Activated naive CD8-positive, alpha-beta T cell treated with anti-CD3 and anti-CD28 coated beads, Interleukin-2, amount 50 U/mL, for 24 hours (primary cell): ENCODE measurements at places on chromosomes 1 and 21.

DNA sequence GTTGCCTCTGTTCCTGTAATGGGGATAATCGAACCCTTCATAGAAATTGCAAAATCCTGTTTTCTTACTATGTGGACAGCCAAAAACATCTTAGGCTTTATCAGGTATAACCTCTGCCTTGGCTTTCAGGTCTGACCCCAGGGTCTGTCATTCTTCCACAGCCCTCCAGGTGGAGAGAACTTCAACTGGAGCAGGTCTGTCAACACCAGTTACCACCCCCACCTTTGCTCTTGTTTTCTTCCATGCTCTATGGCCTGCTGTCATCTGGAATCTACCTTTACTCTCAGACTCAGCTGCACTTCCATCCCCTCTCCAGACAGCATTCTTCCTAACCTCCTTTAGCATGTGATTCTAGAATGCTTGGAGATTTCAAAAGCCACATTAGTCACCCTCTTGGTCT is 10.4 kb upstream of the GJA9 start:
- DNase-seq = no peak

- DNase-seq = no peak
Measured at GRCh38 chr1:18807334-18808063, 52.0 kb downstream of the TAS1R2 start.

DNA sequence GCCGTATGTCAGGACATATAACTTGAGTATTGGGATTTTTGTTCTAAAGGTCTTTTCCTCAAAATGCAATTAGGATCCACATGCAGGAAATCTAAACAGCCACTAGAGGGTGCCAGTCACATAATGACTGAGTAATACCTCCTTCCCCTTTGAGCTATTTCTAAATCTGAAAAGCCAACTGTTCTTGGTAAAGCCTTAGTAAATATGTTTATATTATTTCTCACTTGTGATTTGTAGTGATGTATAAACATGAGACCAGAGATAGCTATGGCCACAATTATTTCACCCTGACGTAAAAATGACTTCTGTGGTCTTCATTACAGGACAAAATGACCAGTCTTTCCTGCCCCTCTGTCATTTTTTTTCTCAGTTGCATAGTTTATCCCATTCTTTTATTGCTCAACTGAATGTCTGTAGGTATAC is 41.0 kb upstream of the DR1 start:
- DNase-seq = peak; percentile 39

- no peak for DNase-seq
Measured at GRCh38 chr1:41875487-41875886, 43.2 kb downstream of the HIVEP3 start.

DNA sequence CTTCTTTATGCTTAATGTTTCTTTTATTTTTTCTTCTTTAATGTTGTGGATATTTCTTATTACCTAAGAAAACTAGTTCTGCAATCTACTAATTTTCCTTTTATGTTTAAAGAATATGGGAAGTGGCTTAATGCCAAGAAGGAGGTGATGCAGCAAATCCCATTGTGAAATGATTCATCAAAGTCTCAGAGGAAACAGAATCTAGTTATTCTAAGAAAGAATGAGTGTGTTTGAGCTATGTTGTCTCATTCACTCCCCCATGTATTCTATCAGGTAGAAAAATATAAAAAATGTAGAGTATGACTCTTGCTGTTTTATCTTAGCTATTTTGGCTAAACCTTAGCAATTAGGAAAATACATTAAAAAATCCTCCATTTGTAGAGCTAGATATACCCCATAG is 659.9 kb upstream of the RGS18 start:
- DNase-seq = no peak

GRCh38 chr1:18319099-18319498 is 161.6 kb upstream of the KLHDC7A start:
- no peak for DNase-seq

DNA sequence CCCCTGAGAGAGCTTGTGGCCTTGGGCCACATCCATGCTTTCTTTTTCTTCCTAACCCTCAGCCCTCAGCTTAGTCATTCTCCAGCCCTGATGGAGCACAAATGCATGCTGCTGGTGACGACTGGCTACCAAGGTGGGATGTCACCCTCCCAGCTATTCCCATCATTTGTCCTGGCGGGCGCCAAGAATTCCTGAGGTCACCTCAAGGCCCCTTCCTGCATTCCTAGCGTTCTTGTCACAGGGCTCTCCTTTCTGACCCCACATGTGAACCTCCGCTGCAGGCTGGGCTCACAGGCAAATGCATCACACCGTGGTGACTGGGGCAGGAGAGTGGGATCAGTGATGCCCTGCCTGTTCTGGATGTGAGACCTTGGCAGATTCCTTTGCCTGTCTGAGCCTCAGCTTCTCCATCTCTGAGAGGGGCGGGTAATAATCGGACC is 53.4 kb upstream of the IFFO2 start:
- DNase-seq = no peak

DNA sequence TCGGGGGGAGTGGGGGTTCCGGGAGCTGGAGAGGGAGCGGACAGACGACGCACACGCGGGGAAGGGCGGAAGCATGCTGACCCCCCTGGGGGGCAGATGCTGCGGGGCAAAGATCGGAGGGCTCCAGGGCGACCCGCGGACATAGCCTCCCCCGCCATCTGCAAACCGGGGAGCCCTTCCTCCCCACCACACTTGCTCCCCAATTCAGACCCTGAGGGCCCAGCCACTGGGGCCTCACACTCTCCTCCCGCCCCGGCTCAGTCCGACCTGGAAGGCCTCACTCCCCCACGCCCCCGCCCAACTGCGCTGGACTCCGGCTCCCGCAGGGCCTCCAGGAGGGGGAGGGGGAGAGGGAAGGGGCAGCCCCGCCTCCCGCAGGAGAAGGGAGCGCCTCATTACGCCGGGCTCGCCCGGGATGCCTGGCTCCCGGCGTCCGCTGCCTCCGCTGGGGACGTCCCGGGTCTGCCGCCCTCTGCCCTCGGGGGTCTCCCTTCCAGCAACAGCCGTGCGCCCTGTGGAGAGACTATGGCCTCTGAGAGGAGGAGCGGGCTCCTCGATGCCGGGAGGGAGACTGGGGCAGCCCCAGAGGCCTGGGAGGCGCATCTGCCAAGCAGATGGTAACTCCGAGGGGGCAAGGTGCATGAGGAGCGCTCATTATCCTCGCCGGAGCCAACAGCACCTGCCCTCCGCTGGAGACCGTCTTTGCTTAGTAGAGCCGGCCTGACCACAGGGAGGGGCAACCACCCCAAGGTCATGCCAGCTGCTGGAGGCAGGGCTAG is 636 bp upstream of the CAMK2N1 start:
- no peak for DNase-seq

DNA sequence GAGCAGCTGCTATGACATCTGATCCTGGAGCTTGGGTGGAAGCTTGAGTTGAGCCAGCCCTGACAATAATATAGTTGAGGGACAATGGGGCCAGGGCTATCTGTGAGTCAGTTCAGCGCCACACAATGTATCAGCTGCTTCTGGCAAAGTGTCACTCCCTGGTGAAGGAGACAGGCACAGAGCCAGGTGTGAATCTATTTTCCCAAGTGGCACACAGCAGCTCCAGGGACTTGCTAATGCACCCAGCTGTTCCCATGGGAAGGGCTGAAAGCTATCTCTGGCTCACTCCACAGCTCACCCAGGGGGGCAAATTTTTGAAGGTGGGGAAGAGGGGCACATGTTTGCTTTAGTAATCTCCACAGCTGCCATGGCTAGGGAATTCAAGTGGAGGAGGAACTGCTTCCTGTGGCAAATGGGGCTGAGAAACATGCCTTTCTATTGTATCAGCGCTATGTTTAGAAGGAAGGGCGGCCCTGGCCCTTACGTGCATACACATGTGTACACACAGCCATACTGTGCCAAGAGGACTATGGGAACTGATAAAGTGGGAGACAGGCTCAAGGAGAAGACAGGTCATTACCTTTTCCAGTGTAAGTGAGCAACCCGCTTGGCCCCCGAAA is 2.2 kb downstream of the CYB5R1 start:
- no peak for DNase-seq

DNA sequence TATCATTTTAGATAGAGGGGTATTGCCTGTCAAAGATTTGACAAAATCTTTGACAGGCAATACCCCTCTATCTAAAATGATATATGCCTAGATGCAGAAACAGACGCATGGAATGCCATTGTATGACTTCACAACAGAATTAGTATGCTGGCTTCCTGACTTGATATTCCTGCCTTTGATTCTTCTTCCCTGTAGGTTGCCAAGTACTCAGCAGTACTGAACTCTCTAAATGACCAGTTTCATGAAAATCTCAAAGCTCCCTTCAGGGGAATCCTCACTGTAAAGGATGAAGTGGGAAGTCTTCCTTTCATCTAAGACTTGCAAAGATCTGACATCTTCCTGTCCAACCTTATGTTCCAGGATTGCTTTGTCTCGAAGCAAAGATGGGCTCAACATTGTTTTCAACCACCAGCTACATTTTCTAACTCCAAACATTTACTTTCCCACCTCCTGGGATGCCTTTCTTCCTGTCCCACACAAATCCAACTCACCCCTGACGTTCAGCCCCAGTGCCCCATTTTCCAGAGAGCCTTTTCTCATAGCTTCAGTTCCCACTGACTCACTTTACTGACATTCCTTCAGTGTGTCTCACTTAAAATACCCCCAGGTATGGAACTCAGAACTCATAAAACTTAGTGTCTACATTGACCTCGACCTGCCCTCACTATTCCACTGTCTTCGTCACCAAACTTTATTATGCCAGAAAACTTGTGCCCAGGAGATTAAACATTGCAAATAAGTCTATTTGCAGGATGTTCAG is 67.3 kb upstream of the KCNJ6 start:
- no peak for DNase-seq

DNA sequence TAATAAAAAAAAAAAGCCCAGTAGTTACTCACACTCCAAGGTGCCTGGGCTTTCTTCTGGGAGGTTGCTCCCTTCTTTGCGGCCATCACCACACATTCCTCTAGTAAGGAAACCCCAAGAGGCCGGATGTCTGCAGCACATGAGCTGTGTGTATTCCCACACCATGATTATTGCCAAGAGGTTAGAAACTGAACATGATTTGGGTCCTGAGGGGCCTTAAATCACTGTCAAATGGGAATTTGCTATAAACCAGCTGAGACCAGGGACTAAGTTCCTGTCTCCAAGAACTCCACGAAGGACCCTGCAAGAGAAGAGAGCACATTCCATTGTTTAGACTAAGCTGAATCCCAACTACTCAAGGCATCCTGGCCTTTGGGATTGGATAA is 85.3 kb upstream of the SSX2IP start:
- DNase-seq = no peak

GRCh38 chr1:86429835-86430234 is 5.9 kb downstream of the CLCA2 start:
- no peak for DNase-seq

DNA sequence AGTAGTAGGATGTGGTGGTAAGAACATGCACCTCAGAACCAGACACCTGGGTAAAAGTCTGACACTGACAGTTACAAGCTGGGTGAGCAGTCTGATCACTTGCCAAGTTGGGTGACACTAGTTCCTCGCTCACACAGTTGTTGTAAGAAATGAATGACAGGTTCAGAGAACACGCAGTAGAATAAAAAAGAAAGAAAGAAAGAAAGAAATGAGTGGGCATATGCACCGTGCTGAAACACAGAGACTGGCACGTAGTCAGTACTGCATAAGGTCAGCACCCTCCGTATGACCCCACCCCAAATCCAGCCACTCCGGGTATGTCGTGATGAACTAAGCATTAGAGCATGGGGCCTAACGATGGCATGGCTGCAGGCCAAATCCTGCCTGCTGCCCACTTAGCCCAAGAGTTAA is 90.6 kb downstream of the GLUL start:
- DNase-seq = no peak

DNA sequence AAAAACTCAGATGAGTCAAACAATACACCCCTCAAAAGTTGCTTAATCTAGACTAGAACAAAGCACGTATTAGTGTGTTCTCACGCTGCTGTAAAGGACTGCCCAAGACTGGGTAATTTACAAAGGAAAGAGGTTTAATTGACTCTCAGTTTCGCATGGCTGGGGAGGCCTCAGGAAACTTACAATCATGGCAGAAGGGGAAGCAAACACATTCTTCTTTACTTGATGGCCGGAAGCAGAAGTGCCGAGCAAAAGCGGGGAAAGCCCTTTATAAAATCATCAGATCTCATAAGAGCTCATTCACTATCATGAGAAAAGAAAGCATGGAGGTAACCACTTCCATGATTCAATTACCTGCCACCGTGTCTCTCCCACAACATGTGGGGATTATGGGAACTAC is 10.1 kb downstream of the JAM2 start:
- DNase-seq = no peak

DNA sequence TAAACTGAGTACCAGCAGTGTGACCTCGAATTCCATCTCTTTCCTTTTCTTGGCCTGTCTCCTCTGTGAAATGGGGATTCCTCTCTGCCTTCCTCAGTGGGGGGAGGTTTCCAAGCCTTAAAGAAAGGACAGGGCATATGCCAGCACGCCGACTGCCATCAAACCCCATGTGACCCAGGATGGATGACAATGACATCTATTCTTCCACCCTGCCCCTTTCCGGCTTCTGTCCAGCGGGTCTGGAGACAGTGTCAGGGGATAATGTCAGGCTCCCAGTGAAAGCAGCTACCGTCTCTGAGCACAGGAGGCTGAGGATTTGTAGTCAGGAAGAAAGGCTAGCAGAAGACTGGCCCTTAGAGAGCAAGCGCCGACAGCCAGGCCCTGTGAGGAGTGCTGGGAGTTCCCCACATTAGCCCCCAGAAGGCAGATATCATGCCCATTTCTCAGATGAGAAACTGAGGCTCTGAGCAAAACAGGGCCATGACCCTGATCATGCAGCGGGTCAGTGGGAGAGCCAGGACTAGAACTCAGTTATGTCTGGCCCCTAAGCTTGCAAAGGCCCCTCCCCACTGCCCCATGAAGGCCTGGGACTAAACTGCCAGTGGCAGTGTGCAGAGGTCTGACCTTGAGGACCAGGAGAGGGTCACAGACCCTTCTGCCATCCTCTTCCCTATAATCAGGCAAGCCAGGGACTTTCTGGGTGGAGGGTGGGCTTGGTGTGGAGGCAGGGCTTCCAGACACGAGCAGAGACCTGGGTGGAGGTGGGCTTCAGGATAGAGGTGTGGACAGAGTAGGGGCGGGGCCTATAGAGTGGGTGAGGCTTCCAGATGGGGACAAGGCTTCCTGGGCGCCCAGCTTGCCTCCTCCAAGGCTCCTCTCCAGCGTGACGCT is 30.1 kb downstream of the CDCA8 start:
- DNase-seq = no peak

GRCh38 chr1:109027841-109028240 is 14.1 kb downstream of the WDR47 start:
- no peak for DNase-seq

DNA sequence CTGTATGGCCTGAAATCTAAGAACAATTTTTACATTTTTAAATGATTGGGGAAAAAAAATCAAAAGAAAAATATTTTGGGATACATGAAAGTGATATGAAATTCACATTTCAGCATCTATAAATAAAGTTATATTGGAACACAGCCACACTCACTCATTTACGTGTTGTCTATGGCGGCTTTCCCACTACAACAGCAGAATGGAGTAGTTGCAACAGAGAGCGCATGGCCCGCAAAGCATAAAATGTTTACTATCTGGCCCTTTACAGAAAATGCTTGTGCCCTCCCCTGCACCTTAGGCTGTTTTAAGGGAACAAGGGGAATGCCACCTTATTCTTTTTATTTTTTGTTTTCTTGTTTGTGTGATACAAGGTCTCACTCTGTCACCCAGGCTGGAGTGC is 3.5 kb downstream of the KLHDC8A start:
- DNase-seq = no peak
